DMS79 treated with DMSO at 0.1 percent for 48 hours (cell line): ENCODE measurements at places on chromosomes 2 and 18.

- no peak for DNase-seq
These were observed 62.1 kb upstream of the SLC16A14 start for GRCh38 chr2:230130668-230131364.

GRCh38 chr2:27886322-27886721, 3.9 kb downstream of the RBKS start:
- no peak for DNase-seq

DNA sequence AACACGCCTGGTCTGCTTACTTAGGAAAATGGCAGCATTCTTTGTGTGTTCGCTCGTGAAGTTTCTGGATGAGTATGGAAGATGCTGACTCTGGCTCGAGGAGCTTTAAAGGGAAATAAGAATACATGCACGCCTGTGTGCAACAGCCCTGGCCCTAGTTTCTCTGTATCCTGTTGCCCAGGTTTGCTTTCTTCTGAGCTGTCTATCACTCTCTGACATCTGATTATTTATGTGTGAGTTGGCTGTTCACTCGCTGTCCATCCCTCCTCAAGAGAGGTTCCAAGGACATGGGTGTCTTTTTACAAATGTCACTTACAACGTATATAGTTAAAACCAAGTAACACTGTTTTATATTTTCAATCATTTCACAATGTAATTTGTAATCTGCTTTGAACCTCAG, 16.0 kb downstream of the SLC9A2 start:
- DNase-seq, result no peak

- no peak for DNase-seq
These were observed 117.2 kb downstream of the GATA6 start for GRCh38 chr18:22286585-22286984.
